ENCODE measurements at places on chromosomes 3 and 15.

DNA sequence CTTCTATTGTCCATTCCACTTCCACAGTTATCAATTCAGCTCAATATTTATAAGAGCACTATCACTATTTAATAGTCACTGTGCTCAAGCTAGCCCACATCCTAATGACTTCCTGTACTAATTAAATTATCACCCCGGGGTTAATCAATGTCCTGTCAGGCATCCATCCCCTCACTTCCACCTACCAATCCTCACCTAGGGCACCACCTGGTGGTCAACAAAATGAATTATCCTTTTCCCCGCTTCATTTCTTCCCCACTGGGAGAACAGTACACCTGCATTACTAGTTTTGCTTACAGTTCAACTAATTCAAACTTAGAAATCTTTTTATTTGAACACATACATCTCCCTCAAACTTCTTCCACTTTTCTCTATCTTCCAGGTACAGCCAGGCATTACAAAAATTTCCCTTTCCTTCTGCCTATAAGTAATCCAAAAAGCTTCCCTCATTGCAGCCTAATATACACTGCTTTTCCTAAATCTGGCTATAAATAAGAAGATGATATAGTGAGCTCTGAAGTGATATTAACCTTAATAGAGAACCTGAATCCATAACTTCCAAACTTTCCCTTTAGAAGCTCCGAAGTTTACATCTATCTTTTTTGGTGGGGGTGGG lies 68.5 kb downstream of the TMCC1 start:
- no peak for DNase-seq

- no peak for DNase-seq
Observed at GRCh38 chr3:37538747-37539146, 322.9 kb upstream of the CTDSPL start.

- DNase-seq = no peak
Observed at GRCh38 chr15:40877694-40878093, 3.7 kb upstream of the RHOV start.

DNA sequence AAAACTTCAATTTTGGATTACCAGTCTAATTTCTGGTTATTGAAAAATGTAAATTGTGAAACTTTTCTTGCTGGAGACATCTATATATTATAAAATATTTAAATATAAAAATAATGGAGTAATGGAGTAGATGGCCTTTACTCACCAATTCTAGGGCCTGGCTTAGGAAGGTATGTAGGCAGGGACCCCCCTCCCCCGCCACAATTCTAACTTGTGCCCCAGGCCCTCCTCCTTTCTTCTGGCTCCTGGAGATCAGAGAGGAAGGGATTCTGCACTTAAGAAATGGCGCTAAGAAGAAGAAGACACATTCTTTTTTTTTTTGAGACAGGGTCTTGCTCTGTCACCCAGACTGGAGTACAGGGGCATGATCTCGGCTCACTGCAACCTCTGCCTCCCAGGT lies 49.5 kb downstream of the CGNL1 start:
- DNase-seq = no peak

GRCh38 chr3:127320529-127321121 lies 32.8 kb upstream of the PRR20G start:
- no peak for DNase-seq

- DNase-seq = no peak
Observed at GRCh38 chr3:141537856-141538255, 51.0 kb downstream of the RASA2 start.

DNA sequence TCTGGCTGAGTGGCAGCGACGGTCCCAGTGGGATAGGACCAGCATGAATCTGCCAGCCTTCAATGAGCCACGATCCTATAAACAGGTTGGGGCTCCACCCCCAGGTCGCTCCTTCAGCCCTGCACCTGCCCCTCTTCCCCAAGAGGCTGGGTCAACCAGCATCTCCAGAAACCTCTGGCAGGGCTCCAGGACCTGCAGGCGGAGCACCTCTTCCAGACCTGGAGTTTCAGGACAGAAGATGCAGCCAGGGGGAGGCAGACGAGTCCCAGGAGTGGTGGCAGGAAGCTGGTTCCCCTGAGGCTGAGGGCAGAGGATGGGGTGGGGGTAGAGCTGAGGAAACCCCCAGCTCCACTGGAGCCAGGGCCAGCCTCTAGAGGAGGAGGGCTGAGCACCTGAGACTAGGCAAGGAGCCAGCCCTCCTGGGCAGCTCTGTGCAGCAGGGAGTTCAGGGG lies at the start of gene PLA2G4D:
Gene PLA2G4D (minus strand): TSS at position 51 of the 452 bp plus-strand sequence. CDS start 103 bp downstream, outside the sequence.
- no peak for DNase-seq

- DNase-seq = no peak
Observed at GRCh38 chr15:78360958-78361718, 21.0 kb downstream of the CRABP1 start.

GRCh38 chr15:77554306-77555080 lies 78.2 kb downstream of the LINGO1 start:
- DNase-seq = no peak

All from D721Med (cell line).